ENCODE measurements at places on chromosomes 2 and 18.

- no peak for DNase-seq
Measured at GRCh38 chr18:22538426-22538825, 120.7 kb upstream of the CTAGE1 start.

DNA sequence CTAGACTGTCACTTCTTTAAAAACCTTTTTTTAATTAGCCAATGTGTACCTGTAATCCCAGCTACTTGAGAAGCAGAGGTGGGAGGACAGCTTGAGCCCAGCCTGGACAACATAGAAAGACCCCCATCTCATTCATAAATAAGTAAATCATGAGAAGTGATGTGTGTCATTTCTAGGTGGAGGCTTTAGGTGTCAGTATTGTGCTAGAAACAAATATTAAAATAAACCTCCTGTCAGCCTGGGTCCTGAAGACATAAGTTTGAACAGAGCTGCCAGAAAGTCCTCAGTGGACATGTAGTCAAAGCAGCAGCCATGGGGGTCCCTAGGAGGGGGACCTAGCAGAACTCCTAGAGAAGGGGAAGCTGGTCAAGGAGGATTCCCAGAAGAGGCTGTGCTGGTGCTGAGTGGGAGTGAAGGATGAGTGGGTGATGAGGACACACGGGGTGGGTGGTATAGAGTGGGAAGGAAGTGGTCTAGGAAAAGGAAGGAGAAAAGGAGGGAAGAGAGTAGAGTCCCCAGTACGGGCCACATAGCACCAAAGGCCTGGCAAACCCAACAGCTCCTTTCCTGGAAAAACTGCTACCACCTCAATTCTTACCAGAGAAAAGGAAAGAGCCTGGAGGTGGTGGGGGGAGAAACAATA, 316.6 kb upstream of the NCKAP5 start:
- DNase-seq, result no peak

DNA sequence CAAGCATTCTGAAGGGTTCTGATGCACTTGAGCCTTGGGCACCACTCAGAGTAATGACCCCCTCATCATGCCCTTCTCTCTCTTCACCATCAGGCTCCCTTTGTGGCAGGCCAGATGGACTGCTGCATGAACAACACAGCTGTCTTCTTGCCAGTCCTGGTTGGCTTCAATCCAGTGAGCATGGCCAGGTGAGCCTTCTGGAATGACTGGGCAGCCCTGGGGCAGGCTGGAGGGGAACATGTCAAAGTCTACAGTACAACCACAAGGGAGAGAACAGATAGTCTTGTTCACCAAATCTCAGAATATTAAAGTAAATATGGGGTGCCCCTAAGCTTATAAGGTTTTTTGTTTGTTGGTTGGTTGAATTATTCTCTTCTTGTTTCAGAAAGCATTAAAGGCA, 4.4 kb downstream of the GCKR start:
- no peak for DNase-seq

DNA sequence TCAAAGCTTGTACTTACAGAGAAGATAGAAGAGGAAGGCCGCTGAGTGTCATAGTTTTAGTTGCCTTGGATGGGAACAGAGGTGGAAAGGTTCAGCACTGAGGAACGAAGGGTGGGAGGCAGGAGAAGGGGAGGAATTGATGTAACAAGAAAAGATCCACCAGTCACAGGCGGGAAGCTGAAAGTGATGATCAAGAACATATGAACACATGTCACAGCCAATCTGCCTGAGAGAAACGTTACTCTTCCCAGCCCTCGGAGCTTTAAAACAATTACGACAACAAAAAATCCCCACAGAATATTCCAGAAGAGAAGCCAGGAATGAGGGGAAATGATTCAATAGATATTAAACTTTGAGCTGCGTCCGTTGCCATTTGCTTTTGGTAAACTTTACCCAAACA, 87.1 kb downstream of the TSHZ1 start:
- DNase-seq, result no peak

GRCh38 chr2:202450785-202451184, 74.7 kb downstream of the BMPR2 start:
- no peak for DNase-seq

DNA sequence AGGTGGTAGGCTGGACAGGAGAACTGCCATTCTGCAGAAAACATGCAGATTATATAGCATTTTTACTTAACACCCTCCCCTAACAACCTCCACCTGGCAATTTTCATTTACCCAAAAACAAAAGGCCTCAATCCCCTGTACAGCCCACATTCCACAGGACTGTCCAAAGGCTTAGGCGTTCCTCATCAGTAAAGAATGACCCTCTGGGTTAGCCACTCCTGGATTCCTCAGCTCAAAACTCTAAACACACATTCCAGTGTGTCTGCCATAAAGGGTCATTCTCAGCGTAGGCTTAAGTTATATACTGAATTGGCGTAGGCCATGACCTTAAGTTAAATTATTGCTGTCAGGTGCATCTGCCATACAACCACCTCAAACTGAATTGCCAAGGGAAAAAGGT, 261.8 kb upstream of the CHAC2 start:
- DNase-seq, result no peak

GRCh38 chr2:652881-653480, 24.2 kb downstream of the TMEM18 start:
- DNase-seq, result no peak

DNA sequence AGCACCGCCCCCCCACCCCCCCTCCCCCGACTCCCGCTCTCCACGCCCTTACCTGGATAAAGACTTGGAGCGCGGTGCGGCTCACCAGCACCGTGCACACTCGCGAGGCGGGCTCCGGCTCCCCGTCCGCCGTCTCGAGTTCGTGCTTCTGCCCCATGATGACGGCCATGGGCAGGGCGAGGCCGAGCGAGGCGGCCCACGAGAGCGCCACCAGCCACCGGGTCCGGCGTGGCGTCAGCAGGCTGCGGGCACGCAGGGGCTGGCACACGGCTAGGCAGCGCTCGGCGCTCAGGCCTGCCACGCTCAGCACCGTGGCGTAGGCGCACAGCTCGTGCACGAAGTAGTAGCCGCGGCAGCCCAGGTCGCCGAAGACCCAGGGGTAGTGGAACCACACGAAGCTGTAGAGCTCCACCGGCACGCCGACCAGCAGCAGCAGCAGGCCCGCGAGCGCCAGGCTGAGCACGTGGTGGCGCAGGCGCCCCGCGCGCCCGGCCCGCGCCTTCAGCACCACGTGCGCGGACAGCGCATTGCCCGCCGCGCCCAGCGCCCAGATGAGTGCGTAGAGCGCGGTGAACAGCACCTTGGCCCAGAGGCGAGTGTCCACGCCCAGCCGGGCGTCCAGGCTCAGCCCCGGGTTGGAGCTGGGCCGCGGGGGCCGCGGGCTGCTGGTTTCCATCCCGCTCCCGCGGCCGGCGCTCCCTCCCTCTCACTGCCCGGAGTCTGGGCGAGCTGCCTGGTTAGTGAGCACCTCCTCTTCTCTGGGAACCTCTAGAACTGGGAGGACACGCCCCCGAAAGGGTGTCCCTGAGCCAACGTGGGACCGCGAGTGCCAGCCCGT, at the start of gene NTSR2:
Gene NTSR2 (minus strand): TSS at position 742 of the 838 bp plus-strand sequence. CDS start 66 bp downstream, at position 676.
- peak; percentile 40 for DNase-seq

- DNase-seq, result no peak
Measured at GRCh38 chr2:170344663-170345346, 166.9 kb downstream of the MYO3B start.

- DNase-seq, result no peak
Measured at GRCh38 chr2:217940261-217941220, 62.3 kb downstream of the TNS1 start.

GRCh38 chr2:74205596-74205995, 7.2 kb downstream of the MTHFD2 start:
- DNase-seq, result no peak

All from stimulated activated naive CD8-positive, alpha-beta T cell treated with anti-CD3 and anti-CD28 coated beads, Interleukin-15, Interleukin-2, amounts not matched to agents 100 U/mL and 50 U/mL, for 24 hours (primary cell).